Activated B cell treated with CpG ODN at 0.5 μM for 24 hours (primary cell): ENCODE measurements at places on chromosomes 2 and 18. TPM values are rescaled to one million over a fixed set of nuclear protein-coding genes. Genes with fewer than 3 reads are reported as not detected.
A peak's percentile ranks its signal among the peaks of the same experiment; 100 is the strongest.

DNA sequence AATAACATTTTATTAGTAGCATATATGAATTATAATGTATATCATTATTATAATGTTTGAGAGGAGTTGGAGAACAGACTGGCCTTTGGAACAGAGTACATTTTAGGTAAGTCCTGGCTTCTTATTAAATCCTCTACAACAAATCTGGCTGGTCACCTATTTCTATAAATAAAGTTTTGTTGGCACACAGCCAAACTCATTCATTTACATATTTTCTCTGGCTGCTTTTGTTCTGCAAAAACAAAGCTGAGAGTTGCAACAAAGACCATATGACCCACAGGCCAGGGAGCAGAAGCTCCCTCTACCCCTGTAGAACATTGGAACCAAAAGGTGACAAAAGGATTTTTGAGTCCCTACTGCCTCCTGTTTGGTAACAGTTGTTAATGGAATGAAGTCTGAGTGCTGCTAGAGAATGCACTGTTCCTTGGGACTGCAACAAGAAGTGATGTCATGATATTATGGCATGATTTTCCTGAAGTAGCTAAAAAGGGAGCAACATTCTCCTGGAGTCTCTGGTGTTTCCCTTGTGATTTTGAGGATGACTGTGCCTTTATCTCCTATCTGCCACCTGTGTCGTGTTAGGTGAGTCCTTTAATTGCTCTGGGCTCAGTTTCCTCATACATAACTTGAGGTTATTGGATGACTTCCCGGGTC, 22.0 kb upstream of the SP9 start:
- no peaks in the 10 kb centered on the region for H3K36me3 ChIP-seq
- no peak overlapping the region for H3K27ac ChIP-seq
- H3K4me1 ChIP-seq: no peaks in the 10 kb centered on the region
- no peak for DNase-seq
- no peak overlapping the region for H3K4me3 ChIP-seq
- peaks cover 60% of the 10 kb centered on the region for H3K27me3 ChIP-seq

DNA sequence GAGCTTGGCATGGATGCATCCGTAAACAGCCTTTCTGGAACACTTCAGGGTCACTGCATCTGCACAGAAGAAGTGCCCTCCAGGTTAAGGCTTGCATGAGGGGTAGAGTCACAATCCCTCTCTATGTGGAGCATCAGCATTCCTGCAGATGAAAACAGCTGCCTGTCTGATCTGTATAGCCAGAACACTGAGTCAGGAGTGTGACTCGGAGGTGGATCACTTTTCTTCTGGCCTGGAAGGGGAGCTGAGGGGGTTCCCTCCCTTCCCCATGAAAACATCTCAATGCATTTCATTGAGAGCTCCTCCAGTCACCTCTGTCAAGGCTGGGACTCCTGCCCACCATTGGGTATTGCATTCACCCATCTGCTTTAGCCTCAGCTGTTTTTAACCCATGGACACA, 72.5 kb upstream of the SERPINE2 start:
- no peak overlapping the region for H3K4me3 ChIP-seq
- DNase-seq: no peak
- peaks cover 8% of the 10 kb centered on the region for H3K27me3 ChIP-seq
- no peak overlapping the region for H3K27ac ChIP-seq
- no peaks in the 10 kb centered on the region for H3K4me1 ChIP-seq
- no peaks in the 10 kb centered on the region for H3K36me3 ChIP-seq

GRCh38 chr2:219245899-219246230, 586 bp downstream of the STK16 start:
- H3K27me3 ChIP-seq: no peaks in the 10 kb centered on the region
- peaks cover 33% of the 10 kb centered on the region for H3K36me3 ChIP-seq
- H3K4me1 ChIP-seq: peaks cover 62% of the 10 kb centered on the region
- peak overlapping the region; percentile 98 for H3K27ac ChIP-seq
- peak overlapping the region; percentile 90 for H3K4me3 ChIP-seq

- H3K27ac ChIP-seq: peak overlapping the region; percentile 91
- no peaks in the 10 kb centered on the region for H3K27me3 ChIP-seq
- H3K4me1 ChIP-seq: peaks cover 62% of the 10 kb centered on the region
- DNase-seq: no peak
Measured at GRCh38 chr18:77054288-77054605, 78.3 kb downstream of the MBP start.

GRCh38 chr2:239369631-239370161, 31.1 kb downstream of the HDAC4 start:
- H3K36me3 ChIP-seq: no peaks in the 10 kb centered on the region
- DNase-seq: peak; percentile 65
- H3K27ac ChIP-seq: peak overlapping the region; percentile 89
- peak overlapping the region; percentile 74 for H3K4me3 ChIP-seq
- H3K4me1 ChIP-seq: peaks cover 8% of the 10 kb centered on the region

DNA sequence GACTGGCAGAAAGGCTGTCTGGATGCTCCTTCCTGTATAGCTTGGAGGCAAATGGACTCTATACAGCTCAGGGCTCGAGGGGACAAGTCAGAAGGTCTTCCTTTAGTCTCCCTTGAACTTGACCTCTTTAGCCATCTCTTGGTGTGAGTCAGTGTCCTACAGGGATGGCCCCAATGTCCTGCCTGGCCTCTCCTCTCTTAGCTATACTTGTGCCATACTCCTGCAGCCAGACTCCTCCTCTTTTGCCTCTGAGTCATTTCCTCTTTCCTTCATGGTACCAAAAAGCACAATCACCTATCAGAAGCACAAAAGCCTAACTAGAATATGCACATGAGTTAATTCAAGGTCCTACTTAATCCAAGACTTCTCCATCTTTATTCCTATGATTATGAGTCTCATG, 112.7 kb downstream of the XRCC5 start:
- DNase-seq: no peak
- peaks cover 25% of the 10 kb centered on the region for H3K4me1 ChIP-seq
- peak overlapping the region; percentile 97 for H3K27ac ChIP-seq
- no peaks in the 10 kb centered on the region for H3K27me3 ChIP-seq

DNA sequence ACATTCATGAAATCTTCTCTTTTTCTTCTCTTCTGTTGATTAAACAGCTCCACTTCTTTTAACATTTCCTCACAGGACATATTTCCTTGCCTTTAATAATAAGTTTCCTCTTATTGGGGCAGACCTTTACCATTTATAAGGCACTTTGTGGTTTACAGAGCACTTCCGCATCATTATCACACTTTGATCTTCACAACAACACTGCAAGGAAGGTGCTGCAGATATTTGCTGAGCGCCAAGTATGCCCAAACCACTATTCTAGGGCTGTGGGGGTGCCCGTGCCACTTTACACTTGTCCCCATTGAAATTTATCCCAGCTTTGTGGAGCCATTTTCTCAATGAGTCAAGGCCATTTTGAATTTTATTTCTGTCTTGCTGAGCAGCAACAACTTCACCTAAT, 246.6 kb downstream of the SS18 start:
- H3K4me1 ChIP-seq: no peaks in the 10 kb centered on the region
- no peaks in the 10 kb centered on the region for H3K36me3 ChIP-seq
- H3K4me3 ChIP-seq: no peak overlapping the region
- H3K27me3 ChIP-seq: peaks cover 9% of the 10 kb centered on the region

GRCh38 chr18:72727038-72727655, 140.6 kb downstream of the NETO1 start:
- H3K4me3 ChIP-seq: no peak overlapping the region
- H3K36me3 ChIP-seq: no peaks in the 10 kb centered on the region
- H3K27ac ChIP-seq: no peak overlapping the region
- H3K27me3 ChIP-seq: no peaks in the 10 kb centered on the region

GRCh38 chr2:3409627-3410170, 30.2 kb downstream of the TRAPPC12 start:
- no peak overlapping the region for H3K4me3 ChIP-seq
- peaks cover 5% of the 10 kb centered on the region for H3K4me1 ChIP-seq
- no peak for DNase-seq
- no peaks in the 10 kb centered on the region for H3K27me3 ChIP-seq

DNA sequence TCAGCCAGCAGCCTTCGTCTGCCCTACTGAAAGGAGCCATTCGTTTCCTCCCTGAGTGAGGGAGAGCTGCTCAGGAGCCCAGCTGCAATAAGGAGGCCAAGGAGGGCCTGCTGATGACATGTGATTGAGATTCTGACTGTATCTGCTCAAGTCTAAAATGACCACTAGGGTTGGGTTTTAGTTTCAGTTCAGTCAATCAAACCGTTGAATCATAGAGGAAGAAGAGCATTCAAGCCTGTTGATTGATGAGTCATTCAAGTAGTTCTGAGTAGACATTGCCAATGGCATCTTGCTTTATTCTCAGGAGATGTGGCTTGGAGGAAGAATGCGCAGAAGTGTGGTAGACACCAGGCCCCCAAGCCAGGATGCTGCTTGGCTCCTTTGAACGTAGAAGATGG, 19.9 kb upstream of the BCL2L11 start:
- H3K4me1 ChIP-seq: peaks cover 10% of the 10 kb centered on the region
- H3K27me3 ChIP-seq: no peaks in the 10 kb centered on the region
- H3K36me3 ChIP-seq: no peaks in the 10 kb centered on the region
- H3K4me3 ChIP-seq: no peak overlapping the region
- DNase-seq: no peak
- no peak overlapping the region for H3K27ac ChIP-seq

GRCh38 chr2:206442833-206443734, at the start of gene ADAM23:
Gene ADAM23, plus strand, starts transcription at chr2:206443532. Its CDS starts 335 bp downstream, at chr2:206443867.
- peaks cover 16% of the 10 kb centered on the region for H3K4me1 ChIP-seq
- no peak within 1 kb of the TSS for H3K27ac ChIP-seq
- H3K4me3 ChIP-seq: peak within 1 kb of the TSS; percentile 80
- no peaks in the 10 kb centered on the region for H3K36me3 ChIP-seq

DNA sequence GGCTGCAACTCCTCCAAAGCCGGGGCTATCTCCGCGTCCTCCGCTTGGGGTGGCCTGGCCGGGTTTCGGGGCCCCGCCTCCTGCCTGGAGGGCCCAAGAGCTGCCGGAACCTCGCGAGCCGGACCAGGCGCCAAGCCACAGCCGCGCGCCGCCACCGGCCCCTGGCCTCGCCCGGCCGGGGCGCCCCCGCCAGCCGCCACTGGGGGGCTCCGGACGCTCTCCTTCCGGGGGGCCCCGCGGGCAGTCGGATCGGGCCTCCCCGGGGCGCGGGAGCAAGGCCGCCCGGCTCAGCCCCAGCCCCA, 17.4 kb upstream of the HAAO start:
- H3K27me3 ChIP-seq: no peaks in the 10 kb centered on the region
- H3K27ac ChIP-seq: peak overlapping the region; percentile 84
- peaks cover 6% of the 10 kb centered on the region for H3K36me3 ChIP-seq
- peak; percentile 90 for DNase-seq

GRCh38 chr2:227095346-227095745, 68.7 kb downstream of the COL4A4 start:
- H3K4me1 ChIP-seq: no peaks in the 10 kb centered on the region
- no peak overlapping the region for H3K4me3 ChIP-seq

The DSG4 gene
- total RNA-seq: not detected in 2 replicates

The COLEC12 gene
- 0.05 TPM in 1 of 2 replicates, not detected in the other for total RNA-seq

The PLEKHA3 gene
- total RNA-seq: 28.3 and 29.6 TPM in 2 replicates

The GREB1 gene
- 0.42 and 0.69 TPM in 2 replicates for total RNA-seq

The TTC27 gene
- 34.8 and 36.3 TPM in 2 replicates for total RNA-seq

The PELI1 gene
- total RNA-seq: 81.4 and 93.1 TPM in 2 replicates

The INPP5D gene
- total RNA-seq: 247 and 275 TPM in 2 replicates
